ENCODE measurements at places on chromosomes 1 and 21. TPM values are rescaled to one million over a fixed set of nuclear protein-coding genes. Genes with fewer than 3 reads are reported as not detected.

The CHAF1B gene
- 0.74 TPM for total RNA-seq

The HUNK gene
- 0.81 TPM for total RNA-seq

The LCE1F gene
- total RNA-seq: not detected

The CBR3 gene
- total RNA-seq: 3.9 TPM

- peak; percentile 57 for DNase-seq
Observed at GRCh38 chr1:25805863-25806225, 5.9 kb downstream of the SELENON start.

DNA sequence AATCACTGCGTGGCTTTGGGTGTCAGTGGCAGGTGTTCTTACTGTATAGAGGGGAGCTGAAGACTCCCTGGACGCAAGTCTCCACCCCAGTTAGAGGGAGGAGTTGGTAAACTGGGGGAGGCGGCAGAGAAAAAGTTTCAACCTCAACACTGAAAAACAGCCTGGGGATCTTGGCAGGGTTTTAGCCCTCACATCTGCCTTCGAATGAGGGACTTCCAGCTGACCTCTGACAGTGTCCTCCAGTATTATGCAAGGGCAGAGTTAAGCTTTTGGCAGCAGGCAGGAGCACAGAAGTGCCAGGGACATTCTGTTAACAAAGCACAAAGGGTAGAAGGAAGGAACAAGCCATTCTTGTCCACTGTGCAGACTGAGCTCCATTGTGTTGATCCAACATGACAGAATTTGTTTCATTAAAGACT lies 41.2 kb upstream of the RAB4A start:
- DNase-seq: peak; percentile 75
